ENCODE measurements at places on chromosomes 6 and 20. TPM values are rescaled to one million over a fixed set of nuclear protein-coding genes. Genes with fewer than 3 reads are reported as not detected.

The ZBTB46 gene
- total RNA-seq, result 2.1 TPM

The PTGIS gene
- total RNA-seq, result under 0.01 TPM

The PRND gene
- total RNA-seq, result 0.10 TPM

The BNIP5 gene
- not detected for total RNA-seq

The TGM2 gene
- 0.73 TPM for total RNA-seq

The BFSP1 gene
- 0.84 TPM for total RNA-seq
